ENCODE measurements at places on chromosomes 7 and 10.

GRCh38 chr7:32916006-32916405 lies 24.4 kb upstream of the KBTBD2 start:
- DNase-seq, result no peak

DNA sequence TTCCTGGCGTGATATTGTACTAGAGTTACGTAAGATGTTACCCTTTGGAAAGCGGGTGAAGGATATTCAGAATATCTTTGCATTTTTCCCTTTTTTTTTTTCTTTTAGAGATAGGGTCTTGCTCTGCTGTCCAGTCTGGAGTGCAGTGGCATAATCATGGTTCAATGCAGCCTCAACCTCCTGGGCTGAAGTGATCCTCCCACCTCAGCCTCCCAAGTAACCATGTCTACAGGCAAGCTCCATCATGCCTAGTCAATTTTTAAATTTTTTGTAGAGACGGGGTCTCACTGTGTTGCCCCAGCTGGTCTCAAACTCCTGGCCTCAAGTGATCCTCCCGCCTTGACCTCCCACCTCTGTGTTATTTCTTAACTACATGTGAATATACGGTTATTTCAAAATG lies 18.4 kb downstream of the VPS41 start:
- no peak for DNase-seq

GRCh38 chr10:89567576-89568245 lies 32.3 kb upstream of the SLC16A12 start:
- DNase-seq, result no peak

DNA sequence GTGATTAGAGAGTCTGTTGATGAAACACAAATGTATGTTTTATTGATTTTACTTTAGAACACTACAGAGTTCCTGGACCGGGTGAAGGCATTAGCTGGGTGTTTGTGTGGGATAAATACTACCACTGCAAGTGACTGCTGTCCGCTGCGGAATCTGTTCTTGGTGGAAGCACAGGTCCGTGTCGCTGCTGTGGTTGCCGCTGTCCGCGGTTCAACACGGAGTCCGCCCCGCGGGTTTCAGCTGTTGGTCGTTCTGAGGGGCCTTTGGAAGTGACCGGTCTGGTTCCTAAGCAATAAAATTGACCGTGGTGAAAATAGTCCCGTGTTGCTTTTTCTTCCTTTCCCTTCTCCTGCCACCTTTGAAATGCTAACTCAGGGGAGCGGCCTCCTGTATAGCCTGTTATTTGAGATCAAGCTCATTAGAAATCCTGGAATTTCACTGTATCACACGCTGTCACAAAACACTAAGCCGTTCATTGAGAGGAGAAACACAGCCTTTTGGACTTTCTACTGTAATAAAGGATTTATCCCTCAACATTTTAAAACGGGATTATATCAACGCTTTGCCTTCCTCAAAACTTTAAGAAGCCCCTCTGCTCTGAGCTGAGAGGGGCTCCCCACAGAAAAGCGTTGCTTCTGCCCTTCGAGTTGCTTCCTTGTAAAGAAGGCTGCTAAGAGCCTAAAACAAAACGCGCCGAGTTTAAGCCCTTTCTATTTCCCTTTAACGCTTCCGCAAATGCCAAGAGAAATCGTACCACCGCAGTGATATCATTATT lies 2.6 kb downstream of the NKX6-2 start:
- DNase-seq, result no peak

GRCh38 chr10:34406463-34407323 lies 408.4 kb downstream of the PARD3 start:
- no peak for DNase-seq

DNA sequence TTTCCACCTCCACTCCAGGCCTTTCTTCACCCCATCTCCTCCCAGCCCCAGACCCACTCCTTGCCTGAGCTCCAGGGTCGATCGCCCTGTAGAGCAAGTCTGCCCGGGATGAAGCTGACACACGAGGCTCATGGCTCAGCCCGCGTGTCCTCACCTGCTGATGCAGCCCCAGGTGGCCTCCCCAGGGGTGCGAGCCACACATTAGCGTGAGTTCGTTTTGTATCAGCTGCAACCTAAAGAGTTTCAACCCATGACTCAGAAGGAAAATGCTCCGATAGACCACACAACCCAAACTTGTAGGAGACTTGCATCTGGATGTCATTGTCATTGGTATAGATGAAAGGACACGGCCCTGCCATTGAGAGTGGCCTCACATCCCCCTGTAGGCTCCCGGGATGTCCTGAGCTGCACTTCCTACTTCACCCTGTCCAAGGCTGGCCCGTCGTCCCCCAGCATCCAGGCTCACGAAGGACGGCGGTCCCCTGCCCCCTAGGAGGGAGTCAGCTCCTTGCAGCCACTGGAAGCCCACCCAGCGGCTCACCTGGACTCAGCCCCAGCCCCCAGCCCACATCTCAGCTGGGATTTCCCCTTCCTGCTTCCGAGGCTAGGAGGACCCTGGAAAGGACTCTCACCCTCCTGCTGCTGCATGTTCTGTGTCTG lies 97.7 kb downstream of the HTR5A start:
- DNase-seq, result no peak

GRCh38 chr10:92110039-92110794 lies 180.7 kb downstream of the CPEB3 start:
- peak; percentile 32 for DNase-seq

DNA sequence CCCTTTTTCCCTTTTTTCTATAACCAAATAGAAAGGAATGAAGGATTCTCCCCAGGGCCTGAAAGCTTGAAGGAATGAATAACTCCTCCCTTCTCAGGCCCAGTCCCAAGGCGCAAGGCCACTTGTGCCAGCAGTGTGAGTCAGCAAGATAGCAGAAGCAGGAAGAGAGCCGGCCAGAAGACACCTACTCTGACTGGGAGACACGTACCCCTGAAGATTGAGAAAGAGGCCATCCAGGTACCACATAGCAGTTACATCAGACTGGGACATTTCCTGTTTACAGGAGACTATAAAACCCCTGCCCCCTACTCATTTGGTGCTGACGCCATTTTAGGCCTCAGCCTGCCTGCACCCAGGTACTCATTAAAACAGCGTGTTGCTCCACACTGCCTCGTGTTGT lies 65.5 kb downstream of the LRRC17 start:
- DNase-seq, result peak; percentile 55

DNA sequence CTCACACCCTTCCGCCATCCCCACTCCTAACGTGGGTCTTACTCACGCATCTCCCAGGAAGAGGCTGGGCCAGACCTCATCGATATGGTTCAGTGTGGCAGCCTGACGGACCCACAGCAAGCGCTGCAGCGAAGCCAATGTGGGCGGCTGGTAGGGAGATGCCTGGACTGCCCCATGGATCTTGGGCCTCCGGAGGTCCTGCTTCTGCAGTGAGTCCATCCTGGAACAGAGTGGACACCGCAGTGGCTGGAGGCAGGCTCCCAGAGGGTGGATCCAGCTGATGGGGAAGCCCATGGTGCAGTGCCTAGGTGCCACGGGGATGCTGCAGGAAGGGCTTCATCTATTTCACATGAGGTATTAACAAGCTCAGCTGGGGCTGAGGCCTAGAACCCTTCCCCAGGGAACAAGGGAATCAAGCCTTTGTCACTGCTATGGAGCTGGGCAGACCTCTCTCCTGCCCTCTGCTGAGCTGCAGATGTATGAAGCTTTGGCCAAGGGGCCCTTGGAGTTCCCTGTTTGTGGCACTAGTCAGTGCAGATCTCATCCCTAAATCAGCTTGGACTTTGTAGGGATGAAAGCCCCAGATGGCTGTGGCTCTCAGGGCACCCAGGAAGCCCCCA lies 13.7 kb upstream of the SAMD8 start:
- DNase-seq, result no peak

GRCh38 chr7:141686670-141687069 lies 15.3 kb downstream of the DENND11 start:
- DNase-seq, result no peak

- DNase-seq, result peak; percentile 76
Observed at GRCh38 chr7:121107923-121108498, 119.5 kb downstream of the CPED1 start.

DNA sequence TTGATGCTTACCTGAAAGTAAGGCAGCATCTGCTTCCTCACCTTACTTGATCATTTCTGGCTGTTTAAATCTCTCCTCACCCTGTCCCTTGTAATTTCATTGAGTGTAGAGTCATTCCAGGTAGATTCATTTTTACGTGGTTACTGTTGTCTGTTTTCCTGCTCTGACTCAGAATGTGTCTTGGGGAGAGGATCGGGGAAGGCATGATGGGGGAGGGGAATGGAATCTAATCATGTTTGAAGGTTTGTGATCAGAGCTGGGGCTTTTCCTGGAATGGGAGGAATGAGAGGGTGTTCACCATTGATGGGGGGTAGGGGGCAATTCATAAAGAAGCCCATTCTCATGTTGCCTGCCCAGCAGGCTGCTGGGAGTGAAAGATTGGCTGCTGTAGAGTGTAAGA lies 18.7 kb downstream of the SEC24C start:
- DNase-seq, result peak; percentile 87

DNA sequence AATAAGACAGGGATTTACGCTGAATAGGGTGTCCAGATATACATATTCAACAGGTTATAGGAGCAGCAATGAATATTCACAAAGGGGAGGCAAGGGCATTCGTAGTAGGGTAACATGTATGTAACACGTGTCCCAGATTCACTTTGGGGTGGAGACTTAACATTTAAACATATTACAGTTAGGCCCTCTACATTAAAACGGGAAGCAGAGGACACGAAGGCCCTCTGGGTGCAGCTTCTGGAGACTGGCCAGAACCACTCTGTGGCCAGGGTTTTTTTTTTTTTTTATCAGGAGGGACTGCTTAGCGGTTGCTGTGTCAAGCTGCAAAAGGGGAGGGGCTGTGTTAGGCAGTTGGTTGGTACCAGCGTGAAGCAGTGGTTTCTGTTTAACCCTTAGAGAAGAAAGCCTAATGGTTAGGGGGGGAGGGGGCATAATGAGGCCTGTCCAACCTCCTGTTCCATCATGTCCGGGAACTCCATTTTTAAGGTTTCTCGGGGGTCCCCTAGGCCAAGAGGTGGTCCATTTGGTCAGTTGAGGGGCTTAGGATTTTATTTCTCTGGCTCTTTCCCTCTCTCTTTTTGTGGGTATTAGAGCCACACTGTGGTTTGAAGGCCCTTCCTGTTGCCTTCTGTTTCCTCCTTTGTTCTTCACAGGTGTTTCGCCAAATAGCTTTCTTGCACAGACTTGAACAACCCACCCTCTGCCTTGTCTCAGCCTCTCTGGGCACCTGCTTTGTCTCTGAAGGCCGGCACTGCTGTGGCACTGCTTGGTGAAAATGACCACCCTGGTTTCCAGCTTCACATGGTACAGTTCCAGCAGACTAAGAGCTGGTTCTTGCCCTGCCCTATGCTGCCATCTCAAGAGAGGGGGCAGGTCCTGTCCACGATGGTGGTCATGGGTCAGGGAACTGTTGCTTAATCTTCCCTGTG lies 26.4 kb downstream of the PRF1 start:
- DNase-seq, result peak; percentile 77

- peak; percentile 72 for DNase-seq
Observed at GRCh38 chr7:18457832-18458231, 37.7 kb upstream of the HDAC9 start.

DNA sequence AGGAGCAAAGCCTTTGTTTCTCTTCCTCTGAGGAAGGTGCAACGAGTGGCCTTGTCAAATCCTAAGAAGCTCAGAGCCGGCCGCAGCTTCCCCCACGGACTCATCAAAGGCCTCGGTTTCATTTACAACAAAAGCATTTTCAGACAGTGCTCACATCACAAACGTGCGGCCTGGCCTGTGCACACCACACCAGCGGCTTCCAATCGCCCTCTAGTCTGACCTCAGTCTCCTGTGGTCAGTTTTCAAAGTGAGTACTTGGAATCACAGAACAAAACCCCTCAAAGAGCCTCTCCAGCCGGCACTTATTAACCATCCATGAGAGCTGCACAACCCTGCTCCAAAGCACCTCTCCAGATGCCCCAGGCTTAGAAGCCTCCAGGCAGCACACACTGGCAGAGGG lies 3.3 kb downstream of the RADIL start:
- DNase-seq, result no peak

- DNase-seq, result peak; percentile 74
Observed at GRCh38 chr10:4981722-4982471, 18.7 kb downstream of the AKR1C1 start.

DNA sequence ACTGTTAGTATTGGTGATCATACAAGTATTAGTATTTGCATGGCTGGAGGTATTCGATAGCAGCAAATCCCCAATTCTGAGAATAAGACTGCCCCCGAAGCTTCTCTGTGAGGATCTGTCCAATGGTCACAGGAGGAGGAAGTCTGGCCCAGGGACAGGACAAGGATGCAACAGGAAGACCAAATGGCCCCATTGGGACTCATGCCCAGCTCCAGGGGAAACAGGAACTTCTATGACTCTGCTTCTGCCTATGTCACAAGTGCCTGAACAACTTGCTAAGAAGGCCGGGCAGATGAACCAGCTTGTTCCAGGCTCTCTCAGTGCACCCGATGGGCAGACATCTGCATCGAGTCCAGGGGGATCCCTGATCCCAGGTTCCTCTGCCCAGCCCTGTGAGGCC lies 172.0 kb upstream of the GRB10 start:
- DNase-seq, result no peak

Data from kidney tubule cell (primary cell).